ENCODE measurements at places on chromosomes 11 and 22. TPM values are rescaled to one million over a fixed set of nuclear protein-coding genes. Genes with fewer than 3 reads are reported as not detected.
A peak's percentile ranks its signal among the peaks of the same experiment; 100 is the strongest.

The H19 gene
- 17,961 TPM for total RNA-seq

DNA sequence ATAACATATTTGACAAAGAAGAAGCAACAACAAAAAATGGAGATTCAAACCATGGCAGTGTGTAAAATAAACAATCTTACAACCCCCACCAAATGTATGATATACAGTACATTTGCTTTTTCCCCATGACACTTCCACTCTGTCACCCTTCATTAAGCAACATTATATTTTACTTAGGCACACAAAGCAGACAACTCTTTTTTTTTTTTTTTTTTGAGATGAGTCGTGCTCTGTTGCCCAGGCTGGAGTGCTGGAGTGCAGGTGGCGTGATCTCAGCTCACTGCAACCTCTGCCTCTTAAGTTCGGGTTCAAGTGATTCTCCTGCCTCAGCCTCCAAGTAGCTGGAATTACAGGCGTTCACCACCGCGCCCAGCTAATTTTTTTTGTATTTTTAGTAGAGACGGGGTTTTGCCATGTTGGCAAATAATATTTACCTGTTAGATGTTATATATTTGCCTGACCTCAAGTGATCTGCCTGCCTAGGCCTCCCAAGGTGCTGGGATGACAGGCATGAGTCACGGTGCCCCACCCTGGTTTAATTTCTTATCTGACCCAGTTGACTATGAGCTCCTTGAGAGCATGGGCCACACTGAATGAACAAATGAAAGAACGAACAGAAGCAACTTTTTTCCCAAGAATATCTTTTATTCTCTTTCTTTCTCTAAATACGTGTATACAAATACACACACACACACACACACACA, 5.5 kb upstream of the PCF11 start:
- no peak for DNase-seq

The TSPAN32 gene
- 3.4 TPM for total RNA-seq

DNA sequence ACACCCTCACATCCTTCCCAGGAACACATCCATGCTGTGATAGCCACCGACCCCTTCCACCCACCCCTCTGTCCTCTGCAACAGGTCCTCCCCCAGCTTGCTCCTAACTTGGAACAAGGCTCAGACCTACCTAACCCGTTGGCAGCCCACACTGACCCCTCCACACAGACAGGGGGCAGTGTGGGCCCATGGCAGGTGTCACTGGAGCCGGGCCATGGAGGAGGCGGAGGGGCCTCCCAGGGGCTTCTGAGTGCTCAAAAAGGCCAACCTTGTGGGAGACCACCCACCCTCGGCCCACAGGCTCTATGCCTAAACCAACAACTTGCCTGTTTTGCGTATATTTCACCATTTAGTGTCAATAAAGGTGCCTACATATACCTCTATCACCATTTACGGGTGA, 57.0 kb downstream of the CERK start:
- no peak for DNase-seq

DNA sequence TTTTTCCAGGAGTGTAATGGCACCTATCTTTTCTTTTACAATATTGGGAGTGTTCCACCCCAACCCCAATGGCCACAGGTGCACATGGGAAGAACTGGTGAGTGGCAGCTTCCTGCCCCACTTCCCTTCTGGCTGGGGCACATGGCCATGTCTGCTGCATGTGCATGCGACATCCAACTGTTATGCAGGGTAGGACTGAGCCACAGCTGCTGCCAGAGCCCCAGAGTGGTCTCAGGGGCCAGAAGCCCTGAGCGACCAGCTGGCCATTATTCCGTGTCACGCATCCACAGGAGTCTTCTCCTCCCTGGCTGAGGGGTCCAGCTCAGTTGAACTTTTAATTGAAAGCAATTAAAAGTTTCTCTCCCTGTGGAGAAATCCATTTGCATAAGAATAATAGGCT, 8.7 kb upstream of the GLYAT start:
- no peak for DNase-seq

DNA sequence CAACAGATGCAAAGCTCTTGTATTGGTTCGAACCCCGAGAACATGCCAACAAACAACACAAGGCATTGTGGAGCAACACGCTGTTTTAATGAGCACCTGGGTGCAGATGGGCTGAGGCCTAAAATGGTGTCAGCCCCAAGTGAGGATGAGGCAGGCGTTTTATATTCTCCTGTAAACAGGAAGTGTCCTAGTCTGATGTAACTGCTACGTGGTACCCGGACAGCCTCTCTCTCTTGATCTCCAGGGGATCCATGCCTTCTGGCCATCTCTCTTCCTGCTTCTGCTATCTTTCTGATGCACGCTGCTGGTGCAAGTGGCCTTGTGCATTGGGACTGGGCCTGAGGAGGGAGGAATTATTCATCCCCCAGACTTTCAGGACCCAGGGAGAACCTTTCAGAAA, 19.4 kb upstream of the VSTM5 start:
- DNase-seq, result no peak

- DNase-seq, result no peak
These were observed 3.6 kb downstream of the RIN1 start for GRCh38 chr11:66332371-66333219.

DNA sequence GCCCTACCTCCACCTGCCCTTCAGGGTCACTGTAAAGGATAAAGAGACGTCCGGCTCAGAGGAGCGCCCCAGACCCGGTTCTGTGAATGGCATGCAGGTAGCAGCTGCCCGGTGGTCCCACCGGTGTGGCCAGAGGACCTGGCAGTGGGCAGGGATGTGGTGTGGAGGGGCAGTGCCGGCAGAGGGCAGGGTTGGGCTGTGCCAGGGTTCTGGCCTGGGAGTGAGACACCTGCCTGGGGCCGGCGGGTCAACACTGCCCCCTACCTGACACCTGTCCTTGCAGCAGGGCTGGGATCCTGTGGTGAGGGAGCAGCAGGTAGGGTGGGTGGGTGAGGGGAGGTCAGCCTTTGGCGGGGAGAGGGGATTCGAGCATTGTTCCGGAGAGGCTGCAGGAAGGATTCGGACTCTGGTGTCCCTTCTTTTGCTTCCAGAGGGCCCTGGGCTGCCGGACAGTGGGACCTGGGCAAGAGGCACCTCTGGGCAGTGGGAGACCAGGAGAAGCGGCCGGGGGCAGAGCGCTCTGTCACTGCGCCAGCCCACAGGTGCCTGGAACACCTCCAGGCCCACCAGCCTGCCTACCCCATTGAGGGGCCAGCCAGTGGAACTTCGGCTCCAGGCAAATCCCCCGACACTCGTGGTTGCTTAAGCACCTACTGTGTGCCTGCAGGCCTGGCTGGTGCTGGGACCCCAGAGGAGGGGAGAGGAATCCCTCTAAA, 1.6 kb upstream of the PHLDA2 start:
- DNase-seq, result peak; percentile 76

The OR5P2 gene
- not detected for total RNA-seq

The SCGB1C1 gene
- total RNA-seq, result not detected

DNA sequence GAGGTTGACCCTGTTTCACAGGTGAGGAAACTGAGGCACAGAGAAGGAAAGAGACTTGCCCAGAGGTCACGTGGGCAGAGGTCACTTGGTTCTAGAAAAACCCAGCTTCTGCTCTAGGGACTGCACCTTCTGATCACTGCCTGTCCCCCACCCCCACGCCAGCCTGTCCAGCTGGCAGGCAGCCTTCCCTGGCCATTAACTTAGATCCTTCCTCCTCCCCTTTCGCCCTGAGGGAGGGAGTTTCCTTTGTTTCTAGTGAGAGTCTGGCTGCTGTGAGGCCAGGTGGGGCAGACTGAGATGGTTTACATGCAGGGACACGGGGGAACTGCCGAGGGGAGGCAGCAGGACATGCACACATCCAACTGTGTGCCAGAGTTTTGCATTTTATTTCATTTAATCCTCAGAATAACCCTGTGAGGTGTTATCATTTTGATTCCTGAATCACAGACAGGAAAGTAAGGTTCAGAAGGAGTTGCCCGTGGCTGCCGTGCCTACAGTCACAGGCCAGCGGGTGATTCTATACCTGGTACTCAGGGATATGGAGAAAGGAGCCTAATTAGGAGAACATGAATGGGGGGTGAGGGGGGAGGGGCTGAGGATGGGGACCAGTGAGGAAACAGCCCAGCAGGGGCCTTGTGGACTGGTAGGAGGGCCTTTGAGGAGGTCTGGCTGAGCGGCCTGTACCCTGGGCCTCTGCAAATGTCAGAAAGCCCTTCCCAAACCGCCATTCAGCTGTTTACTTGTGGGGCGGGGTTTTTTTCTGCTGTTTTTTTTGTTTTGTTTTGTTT, 3.4 kb downstream of the FAM83F start:
- no peak for DNase-seq

The CNTF gene
- 3.9 TPM for total RNA-seq

DNA sequence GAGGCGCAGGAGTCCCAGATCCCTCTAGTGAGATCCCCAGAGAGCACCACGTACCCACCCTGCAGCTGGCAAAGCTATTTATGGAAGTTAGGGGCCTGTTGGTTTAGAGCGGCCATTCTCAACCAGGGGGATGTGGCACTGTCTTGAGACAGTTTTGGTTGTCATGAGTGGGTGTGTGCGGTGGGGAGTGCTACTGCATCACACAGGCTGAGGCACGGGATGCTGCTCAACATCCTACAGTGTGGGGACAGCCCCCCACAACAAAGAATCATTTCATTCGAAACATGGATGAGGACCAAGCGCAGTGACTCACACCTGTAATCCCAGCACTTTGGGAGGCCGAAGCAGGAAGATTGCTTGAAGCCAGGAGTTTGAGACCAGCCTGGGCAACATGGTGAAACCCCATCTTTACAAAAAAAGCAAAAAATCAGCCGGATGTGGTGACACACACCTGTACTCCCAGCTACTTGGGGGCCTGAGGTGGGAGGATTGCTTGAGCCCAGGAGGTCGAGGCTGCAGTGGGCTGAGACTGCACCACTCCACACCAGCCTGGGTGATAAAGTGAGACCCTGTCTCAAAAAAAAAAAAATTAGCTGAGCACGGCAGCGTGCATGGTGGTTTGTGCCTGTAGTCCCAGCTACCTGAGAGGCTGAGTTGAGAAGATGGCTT, 28.2 kb downstream of the GGT5 start:
- DNase-seq, result no peak

DNA sequence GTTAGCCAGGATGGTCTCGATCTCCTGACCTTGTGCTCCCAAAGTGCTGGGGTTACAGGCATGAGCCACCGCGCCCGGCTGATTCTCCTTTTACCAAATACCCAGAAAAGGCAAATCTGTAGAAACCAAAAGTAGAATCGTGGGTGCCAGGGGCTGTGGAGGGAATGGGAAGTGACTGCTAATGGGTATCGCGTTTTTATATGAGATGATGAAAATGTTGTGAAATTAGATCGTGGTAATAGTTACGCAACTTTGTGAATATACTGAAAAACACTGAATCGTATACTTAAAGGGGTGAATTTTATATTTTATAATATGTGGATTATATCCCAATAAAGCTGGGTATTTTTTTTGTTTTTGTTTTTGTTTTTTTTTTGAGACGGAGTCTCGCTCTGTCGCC, 48.2 kb upstream of the CREB3L1 start:
- DNase-seq, result no peak

- DNase-seq, result no peak
These were observed 66.5 kb upstream of the POU2AF1 start for GRCh38 chr11:111445586-111445985.

The PIWIL4 gene
- 1.9 TPM for total RNA-seq

DNA sequence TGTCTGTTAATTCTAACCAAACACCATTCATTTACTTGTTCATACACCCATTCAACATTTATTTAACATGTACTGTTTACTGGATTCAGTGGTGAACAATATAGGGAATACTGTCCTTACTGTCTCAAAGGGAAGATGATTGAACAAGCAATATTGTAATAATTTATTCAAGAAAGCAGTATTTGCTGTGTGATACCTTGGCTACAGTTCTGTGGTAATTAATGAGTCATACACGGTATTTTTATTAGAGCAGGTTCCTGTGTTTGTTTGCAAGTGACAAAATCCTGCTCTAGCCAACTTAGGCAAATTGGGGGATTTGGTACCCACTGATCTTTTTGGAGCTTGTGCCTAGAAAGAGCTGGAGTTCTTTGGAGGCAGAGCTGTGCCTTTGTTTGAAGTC, 15.7 kb downstream of the PIH1D2 start:
- no peak for DNase-seq

GRCh38 chr11:78338138-78338537, 79.5 kb downstream of the GAB2 start:
- no peak for DNase-seq

The KRTAP5-10 gene
- total RNA-seq, result not detected

DNA sequence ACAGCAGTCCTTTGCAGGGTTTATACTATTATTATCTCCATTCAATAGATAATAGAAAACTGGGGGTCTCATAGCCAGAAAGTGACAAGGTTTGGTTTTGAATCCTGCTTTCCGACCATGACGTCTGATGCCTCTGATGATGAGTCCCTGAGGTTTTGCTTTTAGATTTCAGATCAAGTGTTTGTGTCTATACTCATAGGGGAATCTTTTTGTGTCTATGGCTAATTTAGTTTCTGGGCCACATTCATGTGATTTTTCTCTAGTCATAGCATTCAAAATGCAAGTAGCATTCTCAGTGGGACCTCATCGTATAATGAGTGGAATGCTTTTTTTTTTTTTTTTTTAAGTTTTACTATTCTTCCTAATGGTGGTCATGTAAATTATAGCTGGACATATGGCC, 72.9 kb downstream of the TNRC6B start:
- DNase-seq, result no peak

DNA sequence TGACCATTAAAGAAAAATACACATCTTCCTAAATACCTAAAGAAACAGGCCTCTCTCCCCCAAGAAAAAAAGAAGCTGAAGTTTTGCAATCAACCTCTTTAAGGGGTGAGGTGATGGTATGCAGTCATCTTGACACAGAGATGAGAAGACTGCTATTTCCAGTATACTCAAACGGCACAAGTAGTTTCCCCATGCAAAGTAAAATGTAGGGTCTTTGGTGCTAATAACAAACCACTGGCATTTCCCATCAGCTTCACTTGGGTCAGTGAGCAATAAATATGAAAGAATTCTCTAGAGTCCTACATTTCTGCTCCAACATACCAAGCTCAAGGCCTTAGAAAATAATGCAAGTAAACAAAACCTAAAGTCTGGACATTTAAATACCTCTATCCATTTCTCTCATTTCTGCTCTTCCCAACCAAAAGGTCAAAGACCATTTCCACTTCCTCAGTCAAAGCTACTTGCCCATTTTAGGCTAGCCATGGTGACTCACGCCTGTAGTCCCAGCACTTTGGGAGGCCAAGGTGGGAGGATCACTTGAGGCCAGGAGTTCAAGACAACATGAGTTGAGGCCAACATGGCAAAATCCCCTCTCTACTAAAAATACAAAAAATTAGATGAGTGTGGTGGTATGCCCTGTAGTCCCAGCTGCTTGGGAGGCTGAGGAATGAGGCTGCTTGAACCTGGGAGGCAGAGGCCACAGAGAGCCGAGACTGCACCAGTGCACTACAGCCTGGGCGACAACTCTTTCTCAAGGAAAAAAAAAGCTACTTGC, 39.5 kb upstream of the CHRNA10 start:
- no peak for DNase-seq

DNA sequence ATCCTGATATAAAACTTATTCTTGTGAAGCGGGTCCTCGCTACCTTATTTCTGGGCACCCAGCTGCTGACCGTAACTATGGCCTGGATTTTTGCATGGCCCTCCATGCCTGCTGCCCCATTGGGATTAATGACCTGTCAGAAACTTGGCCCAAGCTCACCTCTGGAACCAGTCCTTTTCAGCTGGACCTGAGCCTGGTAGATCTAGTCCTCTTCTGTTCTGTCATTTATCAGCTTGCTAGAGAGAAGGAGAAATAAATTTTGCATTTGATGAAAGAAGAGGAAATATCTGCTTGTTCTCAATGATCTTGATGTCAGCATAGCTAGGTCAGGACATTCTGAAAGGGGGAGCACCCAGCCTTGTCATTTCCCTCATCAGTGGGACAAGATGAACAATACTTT, 387.8 kb upstream of the LARGE1 start:
- DNase-seq, result no peak

The TSSK2 gene
- total RNA-seq, result not detected

- no peak for DNase-seq
These were observed 3.3 kb downstream of the KCNQ1 start for GRCh38 chr11:2447951-2448650.

All from progenitor cell of endocrine pancreas (in vitro differentiated cells).